NCI-H1092 (cell line): ENCODE measurements at places on chromosomes 3 and 15.

GRCh38 chr3:24119321-24119751 lies 174.2 kb downstream of the NR1D2 start:
- no peak for DNase-seq

- DNase-seq, result no peak
Observed at GRCh38 chr3:50873376-50874157, 198.8 kb downstream of the DOCK3 start.

GRCh38 chr3:127790882-127791183 lies 31.5 kb downstream of the MGLL start:
- DNase-seq, result no peak

- DNase-seq, result no peak
Observed at GRCh38 chr15:29635513-29636098, 186.7 kb downstream of the TJP1 start.

DNA sequence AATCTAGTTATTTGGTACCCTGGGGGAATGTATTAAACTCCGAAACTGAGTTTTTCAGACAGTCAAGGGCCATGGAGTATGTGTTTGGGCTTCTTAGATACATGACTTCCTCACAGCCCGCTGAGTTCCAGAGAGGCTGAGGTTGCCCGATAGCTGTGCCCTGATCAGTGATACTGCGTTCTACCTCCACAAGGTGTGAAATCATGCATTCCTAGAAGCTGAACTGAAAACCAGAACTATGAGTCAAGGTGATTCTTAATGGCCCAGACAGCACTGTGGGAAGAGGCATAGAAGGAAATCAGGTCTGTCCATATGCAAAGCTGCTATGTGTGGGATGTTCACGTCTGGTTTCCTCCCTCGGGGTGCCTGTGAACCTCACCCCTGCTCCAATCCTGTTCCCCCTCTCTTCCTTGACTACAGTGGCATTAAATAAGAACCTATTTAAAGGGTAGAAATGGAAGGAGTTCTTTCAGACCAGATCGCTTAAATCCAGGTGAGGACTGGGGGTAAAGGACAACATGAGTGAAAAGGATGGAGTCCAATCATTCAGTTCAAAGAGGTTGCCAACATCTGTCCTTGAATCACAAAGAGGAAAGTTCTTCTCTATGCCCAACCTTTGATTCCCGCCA lies 74.3 kb downstream of the MYO1E start:
- no peak for DNase-seq

- DNase-seq, result no peak
Observed at GRCh38 chr3:63960048-63960711, 48.0 kb upstream of the SCAANT1 start.

GRCh38 chr15:29045717-29046116 lies 159.9 kb downstream of the APBA2 start:
- DNase-seq, result no peak

DNA sequence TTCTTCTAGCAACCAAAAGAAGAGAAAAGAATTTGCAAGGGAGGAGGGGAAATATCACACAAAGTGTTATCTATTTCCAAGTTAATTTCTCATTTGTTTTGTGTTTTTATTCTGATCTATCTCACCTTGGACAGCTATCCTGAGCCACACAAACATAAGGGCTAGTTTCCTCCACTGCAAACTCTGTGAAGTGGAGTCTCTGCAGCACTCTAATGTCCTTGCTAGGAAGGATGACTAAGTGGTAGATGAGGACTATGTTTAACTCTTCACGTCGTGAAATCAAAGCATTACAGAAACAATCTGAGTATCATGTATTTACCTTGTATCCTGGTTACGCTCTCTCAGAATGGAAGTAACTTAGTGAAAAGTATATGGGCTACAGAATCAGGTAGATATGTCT lies 33.9 kb upstream of the CHRM5 start:
- DNase-seq, result no peak
